NCI-H2171 treated with DMSO at 0.1 percent for 48 hours (cell line): ENCODE measurements at places on chromosomes 5 and 9.

DNA sequence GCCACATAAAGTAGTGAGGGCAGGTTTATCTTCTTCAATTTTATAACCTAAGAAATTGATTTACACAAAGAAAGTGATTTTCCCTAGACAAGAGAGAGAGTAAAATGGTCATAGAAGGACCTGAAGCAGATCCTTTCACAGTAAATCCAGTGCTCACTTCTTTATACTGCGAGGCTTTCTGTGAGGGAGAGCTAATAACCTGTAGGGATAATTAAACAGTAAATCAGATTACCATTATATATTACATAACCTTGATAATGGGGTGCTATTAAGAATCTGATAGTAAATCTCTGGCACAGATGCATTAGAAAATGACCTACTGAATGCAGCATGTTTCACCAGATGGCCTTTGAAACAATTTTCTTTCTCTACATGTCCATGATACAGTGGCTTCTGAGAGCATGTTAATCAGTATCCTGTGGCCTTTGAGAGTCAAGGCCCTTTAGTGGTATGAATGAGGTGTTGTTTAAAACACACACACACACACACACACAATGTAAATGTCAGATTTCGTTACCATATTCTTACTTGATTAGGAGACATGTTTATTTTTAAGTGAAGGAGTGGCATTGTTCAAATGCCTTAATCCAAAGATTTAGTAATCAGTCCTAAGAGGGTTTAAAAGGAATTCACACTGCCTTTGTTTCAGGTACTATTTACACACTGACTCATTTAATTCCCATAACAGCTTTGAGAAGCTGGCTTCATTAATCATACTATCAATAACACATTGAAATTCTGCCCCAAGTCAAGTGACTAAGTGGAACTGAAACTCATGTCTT lies 124.7 kb downstream of the ALDH1A1 start:
- DNase-seq, result no peak

GRCh38 chr5:9212605-9213004 lies 333.3 kb downstream of the SEMA5A start:
- DNase-seq, result no peak

GRCh38 chr9:134735441-134736175 lies 94.0 kb downstream of the COL5A1 start:
- peak; percentile 22 for DNase-seq

- DNase-seq, result peak; percentile 69
Observed at GRCh38 chr9:27749838-27750237, 176.6 kb upstream of the C9orf72 start.

GRCh38 chr9:100521282-100521681 lies 48.3 kb downstream of the TMEFF1 start:
- DNase-seq, result no peak

DNA sequence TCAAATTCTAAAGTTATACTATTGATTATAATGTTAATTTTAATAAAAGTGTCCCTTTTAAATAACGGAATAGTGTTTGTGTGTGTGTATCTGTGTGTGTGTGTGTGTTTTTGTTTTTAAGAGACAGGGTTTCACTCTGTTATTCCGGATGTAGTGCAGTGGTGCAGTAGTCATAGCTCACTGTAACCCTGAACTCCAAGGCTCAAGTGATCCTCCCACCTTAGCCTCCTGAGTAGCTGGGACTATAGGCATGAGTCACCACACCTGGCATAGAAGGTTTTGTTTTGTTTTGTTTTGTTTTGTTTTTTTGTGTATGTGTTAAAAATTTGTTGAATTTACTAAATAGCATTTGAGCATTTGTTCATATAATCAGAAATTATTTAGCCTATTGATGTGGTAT lies 64.6 kb downstream of the YTHDC2 start:
- no peak for DNase-seq

GRCh38 chr5:131595088-131596033 lies 39.7 kb downstream of the RAPGEF6 start:
- DNase-seq, result no peak

GRCh38 chr5:83718936-83719495 lies 1.6 kb downstream of the HAPLN1 start:
- no peak for DNase-seq

DNA sequence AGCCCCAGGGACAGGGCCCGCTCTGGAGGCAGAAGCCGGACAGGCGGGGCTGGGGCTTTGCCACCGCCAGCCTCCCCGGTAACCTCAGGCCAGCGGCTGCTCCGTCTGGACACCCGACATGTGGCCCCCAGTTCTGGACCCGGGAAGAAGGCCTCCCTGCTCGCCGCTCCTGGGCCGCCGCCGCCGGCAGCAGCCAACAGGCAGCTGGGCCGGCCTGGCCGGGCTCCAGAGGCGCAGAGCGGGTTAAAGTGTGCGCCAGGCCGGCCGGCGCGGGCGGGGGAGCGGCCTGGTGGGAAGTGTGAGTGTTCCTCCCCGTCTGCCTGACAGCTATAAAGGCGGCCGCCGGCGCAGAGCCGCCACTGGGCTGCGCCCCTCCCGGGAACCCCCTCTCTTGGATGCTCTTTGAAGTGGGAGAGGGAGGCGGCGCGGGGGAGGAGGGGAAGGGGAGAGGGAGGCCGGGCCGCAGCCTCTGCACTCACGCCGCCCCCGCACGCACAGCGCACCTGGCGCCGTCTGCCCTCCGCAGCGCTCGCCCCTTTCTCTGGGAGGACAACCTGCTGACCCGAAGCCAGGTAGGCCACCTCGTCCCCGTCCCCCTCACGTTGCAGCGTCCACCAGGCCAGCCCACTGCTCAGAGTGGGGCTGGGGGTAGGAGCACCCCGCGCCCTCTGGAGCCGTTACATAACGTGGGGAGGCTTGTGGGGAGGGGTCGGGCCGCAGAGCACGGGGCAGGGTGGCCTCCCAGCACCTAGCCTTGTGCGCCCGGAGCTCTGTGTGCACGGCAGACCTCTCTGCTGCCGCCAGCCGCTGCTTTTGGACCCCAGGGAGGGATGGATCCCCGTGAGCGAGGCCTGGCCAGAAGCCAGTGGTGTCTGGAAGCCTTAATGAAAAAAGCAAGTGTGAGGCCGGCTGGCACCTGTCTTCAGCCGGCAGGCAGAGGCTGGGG lies at the start of gene ADAMTSL2:
Gene ADAMTSL2, plus strand, starts transcription at position 359 of the 946 bp plus-strand sequence. CDS start 2,009 bp downstream, outside the sequence.
- DNase-seq, result peak; percentile 96

DNA sequence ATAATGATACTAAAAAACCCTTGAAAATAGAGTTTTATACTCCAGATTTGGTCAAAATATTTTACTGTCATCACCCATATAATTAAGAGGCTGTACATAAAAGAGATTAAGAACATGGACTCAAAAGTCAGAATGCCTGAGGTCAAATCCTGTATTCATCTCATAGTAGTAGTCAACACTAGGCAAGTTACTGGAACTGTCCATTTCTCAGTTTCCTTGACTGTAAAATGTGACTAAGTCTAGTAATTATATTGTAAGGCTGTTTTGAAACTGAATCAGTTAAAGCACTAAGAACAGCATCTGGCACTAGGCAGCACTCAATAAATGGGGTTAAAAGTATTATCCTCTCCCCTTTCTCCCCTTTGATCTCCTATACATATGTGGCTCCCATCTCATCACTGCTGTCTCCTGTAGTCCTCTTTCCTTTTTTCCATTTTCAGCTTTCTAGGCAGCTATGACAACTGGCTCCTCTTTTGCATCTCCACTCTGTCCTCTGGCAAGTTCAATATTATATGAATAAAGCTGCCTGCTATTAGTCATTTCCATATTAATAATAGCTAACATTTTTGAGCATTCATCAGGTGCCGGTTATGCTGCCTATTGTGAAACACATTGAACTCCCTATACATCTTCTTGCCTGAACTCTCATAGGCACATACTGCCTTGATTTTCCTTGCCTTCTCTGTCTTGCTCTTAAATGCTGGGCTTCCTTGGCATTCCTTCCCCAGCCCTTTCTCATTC lies 185.8 kb upstream of the NREP start:
- DNase-seq, result no peak

DNA sequence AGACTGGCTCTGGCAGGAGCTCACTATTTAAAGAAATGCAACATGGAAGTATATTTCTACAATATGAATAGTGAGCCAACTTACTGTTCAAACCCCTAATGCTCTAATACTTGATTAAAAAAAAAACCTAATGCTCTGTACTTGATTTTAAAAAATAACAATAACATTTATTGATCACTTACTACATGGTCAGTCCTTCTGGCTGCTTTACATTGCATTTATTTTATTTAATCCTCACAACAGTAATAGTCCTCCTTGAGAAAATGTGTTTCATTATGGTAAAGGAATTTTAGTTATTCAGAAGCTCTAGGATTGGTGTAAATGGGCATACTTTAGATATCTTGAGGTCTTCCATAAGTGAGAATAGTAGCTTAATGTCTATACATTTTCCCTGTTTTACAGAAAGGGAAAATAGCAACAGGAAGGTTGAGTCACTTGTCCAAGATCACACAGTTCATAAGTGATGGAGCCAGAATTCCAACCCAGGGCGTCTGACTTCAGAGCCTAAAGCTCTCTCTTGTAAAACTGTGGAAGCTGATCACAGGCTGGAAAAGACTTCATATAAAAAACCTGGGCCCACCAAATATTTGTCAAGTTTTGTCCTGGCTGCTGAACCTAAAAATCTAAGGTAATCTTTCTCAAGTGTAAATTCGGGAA lies 1.0 kb downstream of the STARD4 start:
- DNase-seq, result no peak

GRCh38 chr5:76305269-76305668 lies 97.8 kb upstream of the IQGAP2 start:
- no peak for DNase-seq

- DNase-seq, result no peak
Observed at GRCh38 chr5:159849437-159850083, 66.7 kb upstream of the ADRA1B start.

GRCh38 chr5:36743891-36744772 lies 132.4 kb upstream of the NIPBL start:
- peak; percentile 75 for DNase-seq

GRCh38 chr9:86975606-86976005 lies 28.3 kb upstream of the GAS1 start:
- no peak for DNase-seq
